H1 (cell line): ENCODE measurements at places on chromosomes 13 and 19. TPM values are rescaled to one million over a fixed set of nuclear protein-coding genes. Genes with fewer than 3 reads are reported as not detected.

DNA sequence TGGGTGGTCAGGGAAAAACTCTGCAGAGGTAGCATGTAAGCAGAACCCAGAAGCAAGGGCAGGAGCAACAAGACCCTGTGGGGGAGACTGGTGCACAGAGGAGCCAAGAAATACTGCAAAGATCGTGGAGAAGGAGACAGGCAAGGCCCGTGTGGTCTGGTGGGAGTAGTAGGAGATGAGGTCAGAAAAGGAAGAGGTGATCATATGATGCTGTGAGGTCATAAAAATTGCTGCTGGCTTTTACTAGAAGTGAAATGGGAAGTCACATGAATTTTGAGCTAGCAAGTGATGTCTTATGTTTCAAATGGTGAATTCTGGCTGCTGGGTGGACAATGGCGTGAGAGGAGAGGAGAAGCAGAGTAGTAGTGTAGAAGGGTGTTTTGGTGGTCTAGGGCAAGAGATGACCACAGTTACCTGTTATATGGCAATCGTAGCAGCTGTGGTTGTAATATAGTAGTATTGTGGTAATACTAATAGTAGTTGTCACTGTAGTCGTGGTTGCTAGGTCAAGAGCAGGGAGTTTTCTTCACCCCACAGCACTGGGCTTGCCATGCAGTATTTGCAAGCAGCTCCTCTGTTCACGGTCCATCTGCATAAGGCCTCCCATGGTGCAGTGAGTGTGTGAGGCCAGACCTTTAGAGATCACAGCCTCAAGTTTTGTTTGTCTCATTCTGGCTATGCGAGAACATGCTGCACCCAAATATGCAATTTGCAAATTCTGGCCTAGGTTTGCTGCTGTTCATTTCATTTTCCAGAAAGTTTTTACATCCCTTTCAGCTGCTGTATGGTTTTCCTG lies 205.0 kb downstream of the TSHZ3 start:
- H3K27me3 ChIP-seq = no peaks in the 10 kb centered on the region
- no peak for DNase-seq
- H3K36me3 ChIP-seq = no peaks in the 10 kb centered on the region
- no peak overlapping the region for H3K4me3 ChIP-seq
- no peak overlapping the region for H3K27ac ChIP-seq

The VSIG10L gene
- polyA plus RNA-seq = 9.9 and 10.4 TPM in 2 replicates

GRCh38 chr13:31987535-31988170 lies 43.9 kb upstream of the FRY start:
- H3K27ac ChIP-seq = no peak overlapping the region
- DNase-seq = no peak
- no peaks in the 10 kb centered on the region for H3K4me1 ChIP-seq
- H3K27me3 ChIP-seq = no peaks in the 10 kb centered on the region
- no peaks in the 10 kb centered on the region for H3K36me3 ChIP-seq

The KXD1 gene
- polyA plus RNA-seq = 267 and 305 TPM in 2 replicates

The BBC3 gene
- 13.2 and 26.4 TPM in 2 replicates for polyA plus RNA-seq

DNA sequence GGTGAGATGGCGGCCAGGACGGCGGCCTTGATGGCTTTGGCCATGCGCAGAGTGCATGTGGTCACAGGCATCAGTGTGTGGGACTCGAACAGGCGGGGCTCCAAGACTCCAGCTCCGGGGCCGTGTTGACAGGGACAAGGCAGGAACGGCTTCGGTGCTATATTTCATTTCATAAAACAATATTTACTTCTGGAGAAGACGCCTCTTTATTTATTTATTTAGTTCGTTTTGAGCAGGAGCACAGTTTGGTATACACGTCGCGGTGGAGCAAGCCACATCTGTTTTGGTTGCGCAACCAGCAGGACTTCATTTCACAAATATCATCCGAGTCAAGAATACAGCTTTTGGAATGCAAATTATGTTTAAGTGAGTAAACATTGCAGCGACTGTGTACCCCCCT lies 166.7 kb upstream of the TSHZ3 start:
- H3K27me3 ChIP-seq = no peaks in the 10 kb centered on the region
- H3K4me1 ChIP-seq = no peaks in the 10 kb centered on the region
- DNase-seq = peak; percentile 39
- H3K27ac ChIP-seq = no peak overlapping the region

DNA sequence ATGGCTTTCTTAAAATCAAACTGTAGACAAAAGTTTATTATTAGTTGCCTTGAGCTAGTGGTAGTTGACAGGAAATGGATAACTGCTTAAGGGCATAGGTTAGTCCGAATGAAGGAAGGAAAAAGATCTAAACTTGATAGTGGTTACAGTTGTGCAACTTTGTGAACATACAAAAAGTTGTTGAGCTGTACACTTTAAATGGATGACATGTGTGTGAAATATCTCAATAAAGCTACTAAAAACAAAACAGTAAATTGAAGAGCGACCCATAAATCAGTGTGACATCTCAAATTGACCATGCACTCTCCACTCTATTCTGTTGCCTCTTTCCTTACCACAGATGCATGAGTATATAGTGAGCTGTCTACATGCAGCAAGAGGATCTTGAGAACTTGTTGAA lies 1757.8 kb downstream of the PCDH9 start:
- H3K36me3 ChIP-seq = no peaks in the 10 kb centered on the region
- no peak overlapping the region for H3K4me3 ChIP-seq
- no peak overlapping the region for H3K27ac ChIP-seq
- H3K4me1 ChIP-seq = no peaks in the 10 kb centered on the region
- no peak for DNase-seq

GRCh38 chr19:1220976-1221903 lies 15.7 kb downstream of the STK11 start:
- H3K27ac ChIP-seq = no peak overlapping the region
- H3K4me1 ChIP-seq = peaks cover 1% of the 10 kb centered on the region; the same call in 1 of the 2 replicates
- no peaks in the 10 kb centered on the region for H3K27me3 ChIP-seq
- no peaks in the 10 kb centered on the region for H3K36me3 ChIP-seq

- peaks cover 6% of the 10 kb centered on the region for H3K4me1 ChIP-seq
- H3K27me3 ChIP-seq = no peaks in the 10 kb centered on the region
- no peak for DNase-seq
- no peak overlapping the region for H3K27ac ChIP-seq
- peaks cover 4% of the 10 kb centered on the region; the same call in 1 of the 2 replicates for H3K36me3 ChIP-seq
Measured at GRCh38 chr13:52734075-52734623, 5.5 kb downstream of the CNMD start.

DNA sequence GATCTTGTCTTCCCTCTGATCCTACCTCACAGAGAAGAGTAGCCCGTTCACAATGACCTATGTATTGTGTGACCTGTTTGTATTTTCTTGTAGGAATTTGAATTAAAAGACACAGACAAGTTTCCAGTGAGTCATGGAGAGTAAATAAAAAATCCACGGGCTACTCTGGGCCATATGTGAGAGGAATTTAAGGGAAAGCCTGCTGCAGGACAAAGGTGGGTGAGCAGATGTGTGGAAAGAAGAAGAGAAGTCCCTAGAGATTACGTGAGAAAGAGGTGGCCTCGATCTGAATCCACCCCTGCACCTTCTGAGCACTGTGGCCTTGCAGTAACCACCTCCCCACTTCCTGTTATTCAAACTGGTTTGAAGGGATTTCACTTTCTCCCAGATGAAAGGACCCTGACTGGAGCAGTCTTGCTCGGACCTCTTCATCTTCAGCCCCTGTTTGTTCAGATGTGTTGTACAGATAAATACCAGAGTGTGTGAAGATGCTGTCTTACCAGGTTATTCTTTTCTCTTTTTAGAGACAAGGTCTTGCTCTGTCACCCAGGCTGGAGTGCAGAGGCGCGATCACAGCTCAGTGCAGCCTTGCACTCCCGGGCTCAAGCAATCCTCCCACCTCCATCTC lies 205.4 kb downstream of the PDS5B start:
- H3K36me3 ChIP-seq = no peaks in the 10 kb centered on the region; the same call in 1 of the 2 replicates
- H3K4me3 ChIP-seq = no peak overlapping the region
- no peaks in the 10 kb centered on the region for H3K27me3 ChIP-seq
- no peaks in the 10 kb centered on the region for H3K4me1 ChIP-seq

DNA sequence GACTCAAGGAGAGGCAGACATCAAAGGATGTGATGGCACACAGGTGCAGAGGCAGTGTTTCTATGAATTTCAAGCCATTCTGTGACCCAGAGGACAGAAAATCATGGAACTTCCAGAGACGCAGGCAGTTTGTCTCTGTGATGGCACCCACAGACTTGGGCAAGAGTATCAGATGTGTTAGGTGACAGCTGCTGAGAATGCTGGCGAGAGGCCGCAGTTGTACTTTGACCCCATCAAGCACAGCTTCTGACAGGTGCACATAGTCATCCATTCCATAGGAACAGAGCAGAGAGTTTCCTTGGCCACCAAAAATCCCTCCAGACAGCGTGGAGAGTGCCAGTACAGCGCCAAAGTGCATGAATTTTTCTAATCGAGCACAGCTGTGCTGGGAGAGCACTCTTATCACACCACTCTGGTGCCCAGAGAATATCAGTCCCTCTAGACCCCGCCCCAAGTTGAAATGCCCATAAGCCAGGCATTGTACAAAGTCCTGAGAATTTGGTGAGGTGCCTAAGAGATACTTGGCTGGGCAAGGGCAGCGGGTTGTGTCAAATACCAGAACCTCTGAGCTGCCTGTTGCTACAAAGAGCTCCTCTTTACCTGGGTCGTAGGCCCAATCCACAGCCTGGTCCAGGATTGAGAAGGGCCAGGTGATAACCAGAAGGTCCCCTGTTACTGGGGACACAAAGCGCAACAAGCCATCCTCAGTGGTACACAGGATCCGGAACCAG lies 12.4 kb downstream of the WDR87 start:
- no peak overlapping the region for H3K4me3 ChIP-seq
- no peaks in the 10 kb centered on the region for H3K27me3 ChIP-seq
- no peak overlapping the region for H3K27ac ChIP-seq
- no peaks in the 10 kb centered on the region for H3K4me1 ChIP-seq

GRCh38 chr13:40160618-40161350 lies 505.3 kb downstream of the COG6 start:
- no peaks in the 10 kb centered on the region for H3K27me3 ChIP-seq
- H3K27ac ChIP-seq = no peak overlapping the region
- DNase-seq = no peak
- H3K36me3 ChIP-seq = no peaks in the 10 kb centered on the region; the same call in 1 of the 2 replicates
- H3K4me1 ChIP-seq = no peaks in the 10 kb centered on the region

DNA sequence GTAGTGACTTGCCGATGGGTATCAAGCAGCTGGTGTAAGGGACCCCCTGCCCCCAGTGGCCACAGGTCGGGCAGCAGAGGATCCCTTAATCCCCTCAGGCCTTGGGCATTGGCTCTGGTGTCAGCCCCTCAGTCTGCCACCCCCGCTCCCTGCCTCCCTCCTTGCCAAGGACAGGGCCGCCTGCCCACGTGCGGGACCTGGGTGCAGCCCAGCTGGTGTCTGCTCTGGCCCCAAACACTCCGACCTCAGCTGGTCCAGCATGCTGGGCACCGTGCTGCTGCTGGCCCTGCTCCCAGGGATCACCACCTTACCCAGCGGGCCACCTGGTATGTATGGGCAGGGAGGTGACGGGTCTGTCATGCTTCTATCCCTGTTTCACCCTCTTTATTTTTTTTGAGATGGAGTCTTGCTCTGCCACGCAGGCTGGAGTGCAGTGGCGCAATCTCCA lies at the start of gene TGFBR3L:
TGFBR3L (plus strand) TSS at position 233 of the 448 bp plus-strand sequence.
- peaks cover 8% of the 10 kb centered on the region for H3K4me1 ChIP-seq
- no peak within 1 kb of the TSS for H3K27ac ChIP-seq
- H3K4me3 ChIP-seq = peak within 1 kb of the TSS; percentile 38; the same call in 1 of the 2 replicates
- DNase-seq = no peak
- peaks cover 45% of the 10 kb centered on the region for H3K27me3 ChIP-seq

The CKAP2 gene
- 5.9 and 8.3 TPM in 2 replicates for polyA plus RNA-seq

GRCh38 chr13:48879854-48880253 lies 95.9 kb upstream of the FNDC3A start:
- peaks cover 9% of the 10 kb centered on the region for H3K4me1 ChIP-seq
- DNase-seq = no peak
- H3K36me3 ChIP-seq = no peaks in the 10 kb centered on the region

The B9D2 gene
- 6.3 and 9.0 TPM in 2 replicates for polyA plus RNA-seq

The ZNF20 gene
- 0.75 and 1.6 TPM in 2 replicates for polyA plus RNA-seq

- H3K27me3 ChIP-seq = no peaks in the 10 kb centered on the region
- no peak overlapping the region for H3K4me3 ChIP-seq
- no peak overlapping the region for H3K27ac ChIP-seq
- no peaks in the 10 kb centered on the region for H3K36me3 ChIP-seq
- DNase-seq = no peak
Measured at GRCh38 chr19:13705928-13706447, 58.3 kb upstream of the MRI1 start.

DNA sequence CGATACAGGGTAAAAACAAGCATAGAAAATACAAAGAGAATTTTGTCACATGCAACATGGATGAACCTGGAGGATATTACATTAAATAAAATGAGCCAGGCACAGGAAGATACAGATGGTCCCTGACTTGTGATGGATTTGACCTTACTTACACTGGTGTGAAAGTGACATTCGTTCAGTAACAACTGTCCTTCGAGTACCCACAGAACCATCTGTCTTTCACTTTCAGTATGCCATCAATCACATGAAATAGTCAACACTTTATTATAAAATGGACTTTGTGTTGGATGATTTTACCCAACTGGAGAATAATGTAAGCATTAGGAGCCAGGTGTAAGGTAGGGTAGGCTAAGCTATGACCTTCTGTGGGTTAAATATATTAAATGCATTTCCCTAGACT lies 51.5 kb downstream of the ZNF787 start:
- no peak overlapping the region for H3K27ac ChIP-seq
- no peak overlapping the region for H3K4me3 ChIP-seq
- H3K27me3 ChIP-seq = no peaks in the 10 kb centered on the region
- no peaks in the 10 kb centered on the region for H3K36me3 ChIP-seq

DNA sequence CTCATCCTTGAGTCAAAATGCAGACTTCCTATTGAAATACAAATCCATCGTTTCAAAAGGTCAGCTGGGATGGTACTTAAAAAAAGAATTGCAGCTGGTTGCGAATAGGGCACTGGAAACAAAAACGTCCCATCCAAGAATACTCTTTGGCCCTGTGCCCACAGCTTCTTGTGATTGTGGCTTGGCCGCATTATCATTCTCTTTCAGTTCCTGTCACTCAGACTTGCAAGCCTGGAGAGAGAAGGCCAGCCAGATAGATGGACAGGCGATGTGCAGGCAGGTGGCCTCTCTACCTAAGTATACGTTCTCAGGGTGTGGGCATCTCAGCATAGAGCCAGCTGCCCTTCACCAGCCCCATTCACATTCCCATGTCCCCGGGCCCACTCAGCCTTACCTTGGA lies 208.5 kb upstream of the ZNF536 start:
- DNase-seq = no peak
- no peaks in the 10 kb centered on the region for H3K27me3 ChIP-seq
- no peak overlapping the region for H3K27ac ChIP-seq

The RAB3A gene
- polyA plus RNA-seq = 13.6 and 18.6 TPM in 2 replicates

DNA sequence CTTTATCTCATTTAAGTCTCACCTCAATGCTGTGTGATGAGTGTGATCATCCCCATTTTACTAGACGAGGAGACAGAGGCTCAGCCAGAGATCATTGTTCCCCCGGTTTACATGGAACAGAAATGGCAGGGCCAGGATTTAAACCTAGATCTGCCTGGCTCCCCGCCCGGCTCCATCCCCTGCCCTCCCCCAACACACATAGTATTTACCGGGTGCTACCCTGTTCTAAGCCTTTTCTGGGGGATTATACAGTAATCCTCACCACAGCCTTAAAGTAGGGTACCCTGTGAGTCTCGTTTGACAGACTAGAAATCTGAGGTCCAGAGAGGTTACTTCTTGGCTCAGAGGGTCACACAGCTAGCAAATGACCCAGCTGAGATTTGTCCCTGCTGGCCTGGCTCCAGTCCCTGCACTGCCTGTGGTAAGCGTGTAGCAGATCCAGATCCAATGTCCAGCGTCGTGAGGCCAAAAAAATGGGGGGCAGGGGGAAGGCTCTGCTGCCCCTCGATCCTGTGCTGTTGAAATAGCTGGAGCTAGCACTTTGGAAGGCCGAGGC lies 3.8 kb upstream of the KLC3 start:
- peaks cover 10% of the 10 kb centered on the region; the same call in 1 of the 2 replicates for H3K27me3 ChIP-seq
- H3K27ac ChIP-seq = no peak overlapping the region
- H3K36me3 ChIP-seq = no peaks in the 10 kb centered on the region
- DNase-seq = no peak
- H3K4me3 ChIP-seq = no peak overlapping the region
